Upper lobe of right lung (tissue), 1 donor: ENCODE measurements at places on chromosomes 1 and 21. TPM values are rescaled to one million over a fixed set of nuclear protein-coding genes. Genes with fewer than 3 reads are reported as not detected.

The GPR25 gene
- 0.32 TPM for total RNA-seq

The TAS1R1 gene
- not detected for total RNA-seq

DNA sequence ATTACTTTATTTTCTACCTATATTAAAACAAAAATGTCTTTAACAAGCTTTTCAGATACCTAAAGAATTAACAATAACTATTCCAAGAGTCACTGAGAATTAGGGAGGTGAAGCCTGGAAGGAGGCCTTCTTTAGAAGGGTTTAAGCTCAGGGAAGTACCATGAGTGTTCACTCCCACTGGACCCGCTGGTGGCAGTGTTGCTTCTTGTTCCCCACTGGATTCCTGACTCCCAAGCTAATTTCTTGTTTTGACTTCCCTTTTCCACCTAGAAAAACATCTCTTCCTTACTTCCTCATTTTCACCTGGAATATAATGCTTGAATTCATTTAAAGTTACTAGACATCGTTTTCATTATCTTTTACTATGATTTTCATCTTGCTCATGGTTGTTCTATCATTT, 264.2 kb downstream of the HMCN1 start:
- no peak overlapping the region for H3K4me3 ChIP-seq
- no peak overlapping the region for H3K27ac ChIP-seq
- no peaks in the 10 kb centered on the region for H3K36me3 ChIP-seq
- DNase-seq: no peak

GRCh38 chr1:105894006-105894405, 1162.5 kb upstream of the PRMT6 start:
- H3K4me1 ChIP-seq: no peaks in the 10 kb centered on the region
- no peaks in the 10 kb centered on the region for H3K36me3 ChIP-seq
- H3K4me3 ChIP-seq: no peak overlapping the region
- DNase-seq: no peak
- no peaks in the 10 kb centered on the region for H3K27me3 ChIP-seq

- DNase-seq: no peak
- peaks cover 18% of the 10 kb centered on the region for H3K4me1 ChIP-seq
- no peak overlapping the region for H3K4me3 ChIP-seq
- H3K36me3 ChIP-seq: no peaks in the 10 kb centered on the region
These were observed 142.9 kb downstream of the ROR1 start for GRCh38 chr1:63916485-63917360.

GRCh38 chr1:192559115-192560006, 16.2 kb upstream of the RGS1 start:
- no peaks in the 10 kb centered on the region for H3K4me1 ChIP-seq
- H3K4me3 ChIP-seq: no peak overlapping the region
- H3K27me3 ChIP-seq: no peaks in the 10 kb centered on the region
- H3K27ac ChIP-seq: peak overlapping the region; percentile 52

DNA sequence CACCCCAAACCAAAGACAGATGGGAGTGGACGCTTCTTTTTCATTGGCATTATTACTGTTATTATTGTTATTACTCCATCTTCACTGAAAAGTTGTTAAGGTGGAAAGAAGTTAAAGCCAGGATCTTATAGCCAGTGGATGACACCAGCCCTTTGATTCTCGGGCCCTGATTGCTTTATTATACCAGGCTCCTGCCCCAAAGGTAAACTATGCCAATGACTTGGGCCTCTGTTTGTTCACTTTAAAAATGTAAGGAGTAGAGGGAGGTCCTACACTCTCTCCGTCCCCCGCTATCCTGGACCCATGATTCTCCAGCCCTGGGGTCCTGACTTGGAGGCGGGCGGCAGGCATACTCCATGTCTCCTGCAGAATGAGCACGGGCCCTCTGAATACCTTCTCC, 106.8 kb downstream of the TOMM20 start:
- H3K4me3 ChIP-seq: no peak overlapping the region
- H3K27ac ChIP-seq: no peak overlapping the region
- H3K36me3 ChIP-seq: no peaks in the 10 kb centered on the region

DNA sequence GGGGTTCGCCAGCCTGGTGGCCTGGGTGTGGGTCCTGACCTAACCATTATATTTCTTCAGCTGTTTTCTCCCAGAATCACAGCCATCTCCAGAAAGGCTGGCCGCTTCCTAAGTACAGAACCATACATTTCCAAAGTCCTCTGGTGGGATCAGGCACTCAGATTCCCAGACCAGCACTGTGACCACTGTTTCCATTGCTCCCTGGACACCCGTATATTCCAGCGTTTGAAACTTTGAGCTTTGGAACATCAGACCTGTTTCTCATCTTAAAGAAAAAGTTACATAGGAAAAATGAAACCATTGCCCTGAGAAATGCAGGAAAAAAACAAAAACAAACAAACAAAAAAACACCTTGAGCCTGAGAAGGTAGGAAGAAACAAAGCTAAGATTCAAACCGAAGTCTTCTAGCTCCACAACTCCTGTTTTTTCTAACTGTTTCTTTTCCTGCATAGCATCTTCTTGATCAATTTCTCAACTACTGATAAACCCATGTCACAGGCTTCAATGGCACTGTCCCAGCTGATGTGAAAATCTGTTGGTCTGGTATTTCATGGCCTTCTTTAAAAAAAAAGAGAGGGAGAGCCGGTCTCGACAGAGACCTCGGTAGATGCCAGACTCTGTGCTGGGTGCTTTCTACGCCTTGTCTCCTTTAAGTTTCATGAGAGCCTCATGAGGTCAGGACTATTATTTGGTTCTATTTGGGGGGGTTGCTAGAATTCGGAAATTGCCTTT, 221.3 kb downstream of the TOMM20 start:
- H3K36me3 ChIP-seq: no peaks in the 10 kb centered on the region
- DNase-seq: no peak
- peaks cover 32% of the 10 kb centered on the region for H3K4me1 ChIP-seq
- peak overlapping the region; percentile 42 for H3K27ac ChIP-seq
- H3K4me3 ChIP-seq: no peak overlapping the region
- H3K27me3 ChIP-seq: no peaks in the 10 kb centered on the region

- DNase-seq: no peak
- H3K4me1 ChIP-seq: no peaks in the 10 kb centered on the region
- no peaks in the 10 kb centered on the region for H3K36me3 ChIP-seq
These were observed 113.3 kb upstream of the PTGFR start for GRCh38 chr1:78377356-78377928.

DNA sequence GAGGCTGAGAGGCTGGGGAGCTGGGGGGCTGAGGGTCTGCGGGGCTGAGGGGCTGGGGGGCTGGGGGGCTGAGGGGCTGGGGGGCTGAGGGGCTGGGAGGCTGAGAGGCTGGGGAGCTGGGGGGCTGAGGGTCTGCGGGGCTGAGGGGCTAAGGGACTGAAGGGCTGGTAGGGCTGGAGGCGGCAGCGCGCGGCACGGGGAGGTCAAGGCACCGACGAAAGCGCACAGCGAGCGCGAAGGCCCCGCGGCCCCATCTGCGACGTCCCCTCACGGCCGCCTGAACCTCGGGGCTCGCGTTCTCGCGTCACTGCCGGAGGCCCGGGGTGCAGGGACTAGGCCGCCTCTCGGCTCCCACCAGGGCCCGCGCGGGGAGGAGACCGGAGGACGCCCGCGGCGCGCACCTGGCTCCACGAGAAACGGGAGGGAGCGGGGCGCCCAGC, 356 bp downstream of the INTS11 start:
- peak overlapping the region; percentile 91 for H3K27ac ChIP-seq
- peak overlapping the region; percentile 98 for H3K4me3 ChIP-seq
- peaks cover 27% of the 10 kb centered on the region for H3K4me1 ChIP-seq
- H3K27me3 ChIP-seq: no peaks in the 10 kb centered on the region
- no peak for DNase-seq
